ENCODE measurements at places on chromosomes 12 and 14.

DNA sequence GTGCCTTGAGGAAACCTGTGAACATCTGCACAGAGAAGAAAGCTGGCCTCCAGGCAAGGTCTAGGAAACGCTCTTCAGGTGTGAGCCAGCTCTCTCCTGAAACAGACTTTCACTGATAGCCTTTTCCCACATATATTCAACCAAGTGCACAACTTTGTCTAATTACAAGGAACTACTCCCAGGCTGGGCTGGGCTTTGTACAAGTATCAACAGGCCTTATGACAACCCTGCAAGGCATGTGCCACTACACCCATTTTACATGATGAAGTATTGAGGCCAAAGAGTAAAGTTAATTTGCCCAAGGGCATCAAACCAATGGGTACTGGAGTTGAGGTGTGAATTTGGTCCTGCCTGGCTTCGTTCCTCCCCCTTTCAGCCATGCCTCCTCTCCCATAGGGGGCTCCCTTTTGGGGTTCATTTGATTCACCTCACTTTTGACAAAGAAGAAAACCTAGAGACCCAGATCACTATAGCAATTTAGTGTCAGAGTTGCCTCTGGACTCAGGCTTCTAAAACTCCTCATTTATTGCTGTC, 2.1 kb downstream of the CSRP2 start:
- DNase-seq = no peak

GRCh38 chr12:121873216-121873569, 14.5 kb upstream of the HPD start:
- no peak for DNase-seq

GRCh38 chr14:66824251-66824650, 316.3 kb downstream of the GPHN start:
- no peak for DNase-seq

DNA sequence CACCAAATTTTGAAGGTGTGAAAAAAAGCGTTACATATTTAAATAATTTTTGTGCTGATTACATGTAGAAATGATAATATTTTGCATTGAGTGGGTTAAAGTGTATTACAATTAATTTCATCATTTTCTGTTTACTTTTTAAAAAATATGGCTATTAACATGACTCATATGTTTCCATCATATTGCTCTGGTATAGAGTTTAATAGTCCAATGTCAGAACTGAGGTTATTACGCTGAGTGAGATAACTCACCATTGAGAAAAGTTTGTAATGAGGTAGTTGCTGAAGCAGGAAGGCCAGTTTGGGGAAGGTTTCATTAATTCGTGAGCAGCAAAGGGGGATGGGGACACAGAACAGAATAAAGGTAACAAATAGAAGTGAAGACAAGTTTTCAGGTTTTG, 865.7 kb upstream of the MGAT4C start:
- no peak for DNase-seq

- DNase-seq = no peak
Measured at GRCh38 chr12:68231691-68232090, 6.1 kb upstream of the IL26 start.

DNA sequence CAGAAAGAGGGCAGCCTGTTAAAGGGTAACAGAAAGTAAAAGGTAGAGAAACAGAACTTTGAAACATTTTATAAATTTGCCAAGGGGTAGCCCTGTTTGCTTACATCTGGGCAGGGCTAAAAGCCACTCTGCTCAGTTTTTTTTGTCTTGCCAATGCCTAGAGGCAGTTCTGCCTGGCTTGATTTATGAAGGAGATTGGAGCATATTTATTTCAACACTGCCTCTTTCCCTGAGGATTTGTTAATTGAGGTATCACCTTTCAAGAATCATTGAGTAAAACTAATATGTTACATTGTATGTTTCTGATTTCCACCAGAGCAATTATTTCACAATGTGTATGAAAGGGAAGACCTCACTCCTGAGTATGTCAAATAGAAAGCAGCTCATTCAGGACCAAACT, 160.8 kb downstream of the GXYLT1 start:
- DNase-seq = no peak

- DNase-seq = no peak
Measured at GRCh38 chr12:27060740-27061139, 21.6 kb downstream of the C12orf71 start.

DNA sequence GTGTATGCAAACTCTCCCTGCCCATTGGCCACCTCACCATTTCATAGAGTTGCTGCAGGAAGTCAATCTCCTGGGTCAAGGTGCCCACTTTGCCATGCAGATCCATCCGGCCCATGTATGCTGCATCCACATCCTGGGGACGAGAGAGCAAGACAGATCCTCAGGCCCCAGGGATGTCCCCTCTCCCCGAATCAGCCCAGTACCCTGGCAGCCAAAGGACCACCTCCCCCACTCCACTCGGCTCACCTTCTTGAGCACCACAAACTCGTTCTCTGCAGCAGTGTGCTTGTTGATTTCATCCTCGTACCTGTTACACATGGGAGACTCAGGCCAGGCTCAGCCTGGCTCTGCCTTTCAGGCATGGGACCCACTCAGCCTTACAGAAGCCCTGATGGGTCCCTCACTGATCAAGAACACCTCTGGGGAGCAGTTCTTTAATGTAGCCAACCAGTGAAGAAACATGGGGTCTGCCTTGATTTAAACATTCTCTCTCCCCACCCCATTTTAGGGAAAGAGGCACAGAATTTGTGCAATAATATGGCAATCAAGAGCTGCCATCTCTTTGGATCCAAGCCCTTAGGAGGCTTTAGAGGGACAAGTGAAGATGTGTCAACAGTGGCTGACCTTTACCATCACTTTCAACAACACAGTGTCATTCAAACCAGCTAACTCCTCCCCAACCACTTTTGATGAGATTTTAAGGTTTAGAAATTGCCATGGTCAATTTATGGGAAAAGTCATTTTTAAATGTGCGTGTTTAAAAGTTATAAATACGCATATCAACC, 3.9 kb downstream of the KRT79 start:
- DNase-seq = no peak

DNA sequence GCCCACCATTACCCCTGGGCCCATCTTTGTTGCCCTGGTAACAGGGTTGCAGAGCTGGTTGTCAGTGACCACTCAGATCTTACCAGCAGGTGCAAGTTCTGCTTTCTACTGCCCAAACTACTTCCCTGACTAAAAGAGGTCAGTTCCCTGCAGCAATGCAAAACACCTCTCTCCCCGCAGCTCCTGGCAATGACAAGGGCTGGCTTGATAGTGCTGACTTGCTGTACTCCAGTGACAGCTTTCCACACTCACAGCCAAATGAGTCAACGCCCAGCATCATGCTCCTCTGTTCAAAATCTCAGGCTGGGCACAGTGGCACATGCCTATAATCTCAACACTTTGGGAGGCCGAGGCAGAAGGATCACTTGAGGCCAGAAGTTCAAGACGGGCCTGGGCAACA, 90.6 kb downstream of the CIT start:
- no peak for DNase-seq
